Esophagus squamous epithelium (tissue), 5 donors: ENCODE measurements at places on chromosomes 5 and 9.

- DNase-seq = no peak
Measured at GRCh38 chr5:148653291-148653835, 964 bp downstream of the HTR4 start.

GRCh38 chr5:157842185-157842584 lies 16.8 kb downstream of the CLINT1 start:
- no peak for DNase-seq

- no peak for DNase-seq
Measured at GRCh38 chr5:59385700-59386099, 507.8 kb downstream of the PDE4D start.

DNA sequence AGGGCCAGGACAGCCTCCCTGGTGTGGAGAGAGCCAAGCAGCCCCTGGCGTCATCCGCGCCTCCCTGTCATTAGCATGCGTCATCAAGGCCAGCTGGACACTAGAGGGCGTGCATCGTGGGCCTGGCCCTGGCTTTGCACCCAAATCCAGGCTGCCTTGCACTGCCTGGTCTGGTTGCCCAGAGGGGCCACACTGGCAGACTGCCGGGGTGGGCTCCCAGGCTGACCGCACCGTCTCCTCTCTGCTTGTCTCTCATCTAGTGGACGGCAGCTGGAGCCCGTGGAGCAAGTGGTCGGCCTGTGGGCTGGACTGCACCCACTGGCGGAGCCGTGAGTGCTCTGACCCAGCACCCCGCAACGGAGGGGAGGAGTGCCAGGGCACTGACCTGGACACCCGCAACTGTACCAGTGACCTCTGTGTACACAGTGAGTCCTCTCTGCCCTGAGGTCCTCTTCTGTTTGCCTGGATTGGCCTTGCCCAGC lies 29.0 kb downstream of the HK3 start:
- no peak for DNase-seq

- no peak for DNase-seq
Measured at GRCh38 chr9:35398651-35399335, 91.1 kb upstream of the RUSC2 start.

GRCh38 chr9:108245901-108246300 lies 609.9 kb downstream of the ACTL7B start:
- DNase-seq = no peak

DNA sequence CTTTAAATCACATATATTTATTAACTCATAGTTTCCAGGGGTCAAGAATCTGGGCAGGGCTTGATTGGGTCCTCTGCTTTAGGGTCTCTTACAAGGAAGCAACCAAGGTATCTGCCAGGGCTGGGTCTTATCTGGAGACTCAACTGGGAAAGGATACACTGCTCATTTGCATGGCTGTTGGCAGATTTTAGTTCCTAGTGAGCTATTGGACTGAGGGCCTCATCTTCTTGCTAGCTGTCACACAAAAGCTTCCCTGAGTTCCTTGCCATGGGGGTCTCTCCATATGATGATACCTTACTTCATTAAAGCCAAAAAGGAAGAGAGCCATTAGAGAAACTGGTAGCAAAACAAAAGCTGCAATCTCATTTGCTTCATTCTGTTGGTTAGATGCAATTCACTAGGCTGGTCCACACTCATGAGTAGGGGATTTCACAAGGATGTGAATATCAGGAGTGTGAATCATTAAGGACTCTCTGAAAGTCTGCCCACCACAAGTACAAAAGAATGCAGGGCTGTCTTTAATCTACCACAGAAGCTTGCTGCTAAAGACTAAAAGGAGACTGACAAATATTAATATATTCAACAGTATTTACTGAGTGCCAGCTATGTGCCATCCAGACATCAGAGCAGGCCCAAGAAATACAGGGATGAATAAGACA lies 42.0 kb upstream of the TIMD4 start:
- no peak for DNase-seq

- DNase-seq = no peak
Measured at GRCh38 chr5:88060194-88060593, 208.5 kb downstream of the TMEM161B start.

GRCh38 chr9:124285903-124286291 lies 28.1 kb downstream of the NEK6 start:
- DNase-seq = no peak
